Activated CD4-positive, alpha-beta memory T cell treated with anti-CD3 and anti-CD28 coated beads for 36 hours (primary cell): ENCODE measurements at places on chromosomes 7 and 10.
A peak's percentile ranks its signal among the peaks of the same experiment; 100 is the strongest.

DNA sequence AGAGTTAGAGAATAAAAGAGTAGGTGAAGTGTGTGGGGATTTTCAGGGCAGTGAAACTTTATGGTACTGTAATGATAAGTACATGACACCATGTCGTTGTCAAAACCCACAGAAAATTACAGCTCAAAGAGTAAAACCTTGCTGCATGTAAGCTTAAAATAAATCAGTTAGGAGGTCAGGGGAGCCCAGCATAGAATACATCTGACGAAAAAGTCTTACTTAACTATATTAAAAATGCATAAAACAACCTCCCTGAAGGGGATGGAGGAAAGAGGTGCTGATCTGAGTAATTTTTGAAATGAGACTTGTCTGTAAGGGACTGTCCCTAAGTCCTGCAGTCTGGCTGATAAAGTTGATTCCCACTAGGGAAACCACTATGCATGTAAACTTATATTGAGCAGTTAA lies 49.8 kb upstream of the AKR1E2 start:
- H3K4me1 ChIP-seq = peaks cover 14% of the 10 kb centered on the region
- DNase-seq = no peak
- peak overlapping the region; percentile 80 for H3K27ac ChIP-seq
- H3K27me3 ChIP-seq = peaks cover 23% of the 10 kb centered on the region
- H3K4me3 ChIP-seq = no peak overlapping the region

GRCh38 chr10:61860964-61861758 lies 40.3 kb upstream of the ARID5B start:
- DNase-seq = no peak
- H3K36me3 ChIP-seq = no peaks in the 10 kb centered on the region
- no peaks in the 10 kb centered on the region for H3K4me1 ChIP-seq
- no peaks in the 10 kb centered on the region for H3K27me3 ChIP-seq
- no peak overlapping the region for H3K27ac ChIP-seq
- no peak overlapping the region for H3K4me3 ChIP-seq

DNA sequence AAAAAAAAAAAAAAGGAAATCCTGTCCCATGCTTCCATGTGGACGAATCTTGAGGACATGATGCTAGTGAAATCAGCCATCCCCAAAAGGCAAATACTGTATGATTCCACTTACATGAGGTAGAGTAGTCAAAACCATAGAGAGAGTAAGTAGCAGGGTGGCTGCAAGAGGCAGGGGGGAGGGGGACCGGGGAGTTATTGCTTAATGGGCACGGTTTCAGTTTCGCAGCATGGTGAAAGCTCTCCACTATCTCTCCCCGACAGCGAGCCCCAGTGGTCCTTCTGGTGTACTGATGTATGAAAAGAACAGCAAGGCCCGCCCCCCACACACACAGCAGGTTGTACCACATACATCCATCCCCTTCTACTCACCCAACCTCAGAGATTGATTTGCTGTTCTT lies 32.8 kb downstream of the NOD1 start:
- H3K27me3 ChIP-seq = no peaks in the 10 kb centered on the region
- DNase-seq = peak; percentile 81
- H3K4me1 ChIP-seq = peaks cover 2% of the 10 kb centered on the region
- no peak overlapping the region for H3K4me3 ChIP-seq

DNA sequence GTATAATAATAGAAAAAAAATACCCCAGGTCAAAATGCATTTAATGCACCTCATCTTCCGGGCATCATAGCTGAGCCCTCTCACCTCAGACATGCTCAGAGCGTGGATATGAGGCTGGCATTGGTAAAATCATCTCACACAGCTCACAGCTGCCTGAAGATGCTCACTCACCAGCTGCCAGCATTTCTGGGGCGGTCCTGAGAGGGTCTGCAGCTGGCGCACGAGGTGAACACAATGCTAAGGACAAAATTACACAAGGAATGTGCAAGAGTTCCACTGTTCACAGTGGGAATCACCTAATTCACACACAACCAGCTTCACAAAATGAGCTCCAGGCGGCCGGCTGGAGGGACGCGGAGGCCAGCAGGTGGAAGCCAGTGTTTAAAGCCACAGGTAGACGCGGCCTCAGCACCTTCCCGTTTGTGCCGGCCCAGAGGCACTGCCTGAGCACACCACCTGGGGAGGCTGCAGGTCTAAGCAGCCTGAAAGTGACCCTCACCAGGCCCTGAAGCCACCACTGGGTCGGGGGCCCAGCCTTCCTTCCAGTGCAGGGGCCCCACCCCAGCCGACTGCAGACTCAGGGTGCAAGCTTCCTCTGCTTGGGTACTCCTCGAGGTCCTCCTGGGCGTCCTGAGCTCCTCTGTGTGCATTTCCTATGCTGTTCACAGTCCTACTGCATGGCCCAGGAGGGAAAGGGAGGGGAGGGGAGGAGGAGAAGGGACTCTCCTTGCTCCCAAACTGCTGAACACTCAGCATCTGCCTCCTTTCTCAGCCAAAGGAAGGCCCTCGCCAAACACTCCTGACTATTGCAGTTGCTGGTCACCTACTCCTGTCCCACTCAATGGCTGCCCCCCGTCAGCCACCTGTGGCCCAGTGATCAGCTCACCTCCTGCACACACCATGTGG lies 61.2 kb upstream of the FAM20C start:
- no peak overlapping the region for H3K4me3 ChIP-seq
- peaks cover 4% of the 10 kb centered on the region for H3K27me3 ChIP-seq
- no peaks in the 10 kb centered on the region for H3K4me1 ChIP-seq
- H3K36me3 ChIP-seq = no peaks in the 10 kb centered on the region

DNA sequence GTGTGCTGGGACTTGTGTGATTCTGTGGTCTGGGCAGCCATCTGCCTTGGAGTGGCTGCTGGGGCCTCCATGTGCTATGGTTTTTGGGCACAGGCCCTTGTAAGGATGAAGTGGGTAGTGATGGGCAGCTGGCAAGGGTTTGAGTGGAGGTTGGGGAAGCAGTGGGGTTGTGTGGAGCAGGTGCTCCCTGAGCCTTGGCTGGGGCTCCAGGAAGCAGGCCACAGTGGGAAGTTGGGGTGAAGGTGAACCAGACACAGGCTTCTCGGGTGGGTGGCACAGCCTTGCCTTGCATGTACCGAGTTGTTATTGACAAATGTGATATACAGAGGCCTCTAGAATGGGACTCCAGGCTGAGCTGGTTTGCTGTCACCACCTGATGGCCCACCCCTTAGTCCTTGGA lies 82.3 kb downstream of the ADCY1 start:
- no peaks in the 10 kb centered on the region for H3K36me3 ChIP-seq
- no peak for DNase-seq
- no peak overlapping the region for H3K4me3 ChIP-seq
- H3K27me3 ChIP-seq = peaks cover 4% of the 10 kb centered on the region
- H3K27ac ChIP-seq = no peak overlapping the region

DNA sequence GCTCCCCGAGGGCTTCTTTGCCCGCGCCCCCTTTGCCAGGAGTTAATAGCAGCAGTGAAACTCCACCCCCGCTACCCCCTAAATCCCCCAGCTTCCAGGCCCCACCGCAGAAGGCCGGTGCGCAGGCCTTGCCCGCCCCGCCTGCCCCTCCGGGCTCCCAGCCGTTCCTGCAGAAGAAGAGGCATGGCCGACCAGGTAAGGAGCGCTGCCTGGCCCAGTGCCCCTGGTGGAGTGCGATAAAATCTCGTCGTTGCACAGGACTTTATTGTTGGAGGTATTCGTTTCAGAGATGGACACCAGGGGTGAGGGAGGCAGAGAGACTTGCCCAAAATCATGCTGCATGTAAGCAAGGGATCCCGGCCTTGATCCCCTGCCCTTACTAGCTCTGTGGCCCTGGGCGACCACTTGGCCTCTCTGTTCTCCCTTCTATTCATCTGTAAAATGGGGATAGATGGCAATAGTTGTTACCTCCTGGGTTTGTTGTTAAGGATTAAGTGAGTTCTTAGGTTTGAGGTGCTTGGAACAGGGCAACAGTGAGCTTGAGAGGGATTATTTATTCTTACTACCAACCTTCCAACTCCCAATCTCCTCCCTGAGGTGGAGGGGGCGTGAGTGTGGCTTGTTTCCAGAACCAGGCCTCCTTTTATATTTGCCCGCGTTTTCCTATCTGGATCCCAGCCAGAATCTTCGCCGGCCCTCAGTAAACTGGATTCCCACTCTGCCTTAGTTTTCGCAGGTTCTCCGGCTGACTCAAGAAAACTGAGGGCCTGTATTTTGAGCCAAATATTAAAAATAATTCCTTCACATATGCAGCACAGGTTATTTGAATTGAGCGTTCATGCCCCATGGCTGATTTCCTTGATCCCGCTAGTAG lies 78.3 kb downstream of the WIPF3 start:
- no peak overlapping the region for H3K27ac ChIP-seq
- H3K4me3 ChIP-seq = no peak overlapping the region
- H3K27me3 ChIP-seq = peaks cover 10% of the 10 kb centered on the region

GRCh38 chr7:37259319-37259821 lies 189.3 kb downstream of the ELMO1 start:
- H3K4me3 ChIP-seq = no peak overlapping the region
- H3K36me3 ChIP-seq = peaks cover 28% of the 10 kb centered on the region
- H3K27ac ChIP-seq = no peak overlapping the region
- DNase-seq = no peak
- no peaks in the 10 kb centered on the region for H3K27me3 ChIP-seq

DNA sequence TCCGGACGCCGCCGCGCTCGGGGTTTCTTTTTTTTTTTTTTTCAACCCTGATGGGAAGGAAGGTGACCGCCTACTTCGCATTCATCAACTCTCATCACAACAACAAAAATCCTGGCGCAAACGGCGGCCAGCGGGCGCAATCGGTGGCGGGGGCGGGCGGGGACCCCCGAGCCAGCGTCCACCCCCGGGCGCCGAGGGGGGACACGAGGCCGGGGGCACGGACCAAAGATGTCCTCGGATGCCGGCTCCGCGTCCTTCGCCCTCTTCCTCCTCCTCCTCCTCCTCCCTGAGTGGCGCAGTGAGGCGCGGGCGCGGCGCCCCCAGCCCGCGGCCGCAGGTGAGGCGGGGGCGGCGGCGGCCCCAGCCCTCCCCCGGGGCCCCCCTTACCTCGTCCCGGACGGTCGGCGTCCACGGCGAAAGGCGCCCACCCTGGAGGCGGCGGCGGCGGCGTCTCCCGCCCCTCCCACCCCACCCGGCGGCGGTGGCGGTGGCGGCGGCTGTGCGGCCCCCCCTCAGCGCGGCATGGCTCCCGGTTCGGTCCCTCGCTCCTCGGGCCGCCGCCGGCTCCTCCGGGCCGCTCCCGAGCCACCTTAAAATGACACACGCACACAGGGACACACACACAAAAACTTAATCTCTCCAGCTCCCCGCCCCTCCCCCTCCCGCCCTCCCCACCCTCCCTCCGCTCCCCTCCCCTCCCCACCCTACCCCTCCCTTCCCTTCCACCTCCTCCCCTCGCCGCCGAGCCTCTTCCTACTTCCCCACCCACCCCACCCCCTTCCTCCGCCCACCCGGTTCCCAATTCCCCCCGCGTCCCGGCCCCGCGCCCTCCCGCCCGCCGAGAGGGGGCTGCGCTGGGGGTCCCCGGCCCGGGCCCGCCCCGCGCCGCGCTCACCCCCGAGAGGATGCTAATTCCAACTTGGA lies at the start of gene CTBP2:
TSS of gene CTBP2 (minus strand) at position 632 of the 924 bp plus-strand sequence.
- H3K4me3 ChIP-seq = peak within 1 kb of the TSS; percentile 49
- H3K36me3 ChIP-seq = no peaks in the 10 kb centered on the region
- H3K27me3 ChIP-seq = peaks cover 42% of the 10 kb centered on the region
- no peak within 1 kb of the TSS for H3K27ac ChIP-seq
